NCI-H774 (cell line): ENCODE measurements at places on chromosomes 5 and 9.
A peak's percentile ranks its signal among the peaks of the same experiment; 100 is the strongest.

GRCh38 chr5:36310138-36310537 lies 8.4 kb upstream of the RANBP3L start:
- no peak for DNase-seq

GRCh38 chr5:151810897-151811296 lies 39.1 kb downstream of the G3BP1 start:
- DNase-seq: no peak

- no peak for DNase-seq
Measured at GRCh38 chr9:19380826-19381075, 715 bp upstream of the RPS6 start.

GRCh38 chr5:133145436-133146170 lies 93.8 kb downstream of the HSPA4 start:
- DNase-seq: no peak

- DNase-seq: peak; percentile 63
Measured at GRCh38 chr9:93893899-93894690, 61.1 kb downstream of the BARX1 start.

DNA sequence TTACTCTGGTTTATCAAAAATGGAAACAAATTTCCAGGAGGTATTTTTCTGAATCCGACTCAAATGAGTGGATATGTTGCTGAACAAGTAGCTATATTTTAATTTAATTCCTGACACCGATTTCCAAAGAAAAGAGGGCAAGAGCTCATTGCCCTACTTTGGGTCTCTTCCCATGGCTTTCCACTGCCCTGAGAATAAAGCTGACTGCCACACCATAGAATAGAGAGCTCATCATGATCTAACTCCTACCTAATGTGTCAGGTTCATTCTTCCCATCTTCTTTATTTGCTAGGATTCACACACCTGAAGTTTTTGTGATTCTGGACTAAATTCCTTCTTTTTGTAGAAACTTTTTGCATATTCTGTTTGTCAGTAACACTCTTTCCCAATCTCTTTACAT lies 792.1 kb downstream of the DTWD2 start:
- no peak for DNase-seq

- no peak for DNase-seq
Measured at GRCh38 chr5:138698713-138699112, 54.5 kb upstream of the CTNNA1 start.

GRCh38 chr9:70901746-70902145 lies 219.7 kb downstream of the TRPM3 start:
- DNase-seq: no peak

- DNase-seq: no peak
Measured at GRCh38 chr9:134833294-134833880, 47.2 kb upstream of the FCN2 start.

DNA sequence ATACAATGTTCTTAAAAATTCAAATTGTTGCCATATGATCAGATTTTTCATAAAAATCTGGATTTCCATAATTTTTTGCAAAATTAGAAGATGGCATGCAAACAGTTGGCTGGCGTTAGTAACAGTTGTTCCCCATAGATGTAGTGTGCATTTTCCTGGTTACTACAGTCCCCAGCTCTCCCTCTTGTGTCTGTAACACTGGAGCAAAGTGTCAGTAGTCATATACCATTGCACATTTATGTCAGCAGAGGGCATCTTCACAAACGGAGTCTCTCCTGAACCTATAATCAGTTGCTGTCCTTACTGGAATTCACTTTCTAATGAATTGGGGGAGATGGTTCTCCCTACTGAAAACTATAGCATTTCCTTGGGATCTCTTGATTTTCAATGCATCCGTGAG lies 44.7 kb upstream of the DMAC1 start:
- DNase-seq: peak; percentile 7

DNA sequence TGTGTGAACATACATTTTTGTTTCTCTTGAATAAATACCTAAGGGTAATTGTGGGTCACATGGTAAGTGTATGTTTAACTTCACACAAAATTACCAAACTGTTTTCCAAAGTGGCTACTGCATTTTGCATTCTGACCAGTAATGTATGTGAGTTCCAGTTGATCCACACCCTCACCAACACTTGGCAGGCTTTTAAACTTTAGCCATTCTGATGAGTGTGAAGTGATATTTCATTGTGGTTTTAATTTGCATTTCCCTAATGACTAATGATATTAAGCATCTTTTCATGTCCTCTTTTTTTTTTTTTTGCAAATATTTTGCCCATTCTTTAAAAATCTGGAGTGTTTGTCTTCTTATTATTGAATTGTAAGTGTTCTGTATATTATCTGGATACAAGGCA lies 53.5 kb upstream of the MAST4 start:
- no peak for DNase-seq

- DNase-seq: no peak
Measured at GRCh38 chr5:118968925-118969375, 19.4 kb downstream of the DTWD2 start.

DNA sequence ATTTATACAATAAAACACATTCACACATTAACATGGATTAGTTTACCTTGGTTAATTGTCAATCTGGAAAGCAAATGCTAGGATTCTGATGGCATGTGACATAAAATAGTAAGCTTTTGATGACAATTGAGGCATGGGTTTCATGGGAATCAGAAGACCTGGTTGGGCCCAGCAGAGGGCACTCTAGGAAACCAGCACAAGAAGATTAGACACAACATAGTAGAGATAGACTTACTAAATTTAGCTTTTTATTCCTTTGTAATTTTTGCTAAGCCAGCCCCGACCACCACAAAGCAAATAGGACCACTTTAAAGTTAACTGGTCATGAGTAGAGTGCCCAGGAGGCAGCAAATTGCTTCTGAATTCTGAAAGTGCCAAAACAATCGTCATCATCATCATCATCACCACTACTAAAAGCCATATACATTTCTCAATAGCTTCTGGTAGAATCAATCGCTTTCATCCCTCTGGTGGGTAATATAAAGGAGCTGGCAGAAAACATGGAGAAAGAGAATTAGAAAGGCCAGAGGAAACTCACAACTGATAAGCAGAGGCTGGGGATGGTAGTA lies 163.2 kb downstream of the ARRDC3 start:
- no peak for DNase-seq

DNA sequence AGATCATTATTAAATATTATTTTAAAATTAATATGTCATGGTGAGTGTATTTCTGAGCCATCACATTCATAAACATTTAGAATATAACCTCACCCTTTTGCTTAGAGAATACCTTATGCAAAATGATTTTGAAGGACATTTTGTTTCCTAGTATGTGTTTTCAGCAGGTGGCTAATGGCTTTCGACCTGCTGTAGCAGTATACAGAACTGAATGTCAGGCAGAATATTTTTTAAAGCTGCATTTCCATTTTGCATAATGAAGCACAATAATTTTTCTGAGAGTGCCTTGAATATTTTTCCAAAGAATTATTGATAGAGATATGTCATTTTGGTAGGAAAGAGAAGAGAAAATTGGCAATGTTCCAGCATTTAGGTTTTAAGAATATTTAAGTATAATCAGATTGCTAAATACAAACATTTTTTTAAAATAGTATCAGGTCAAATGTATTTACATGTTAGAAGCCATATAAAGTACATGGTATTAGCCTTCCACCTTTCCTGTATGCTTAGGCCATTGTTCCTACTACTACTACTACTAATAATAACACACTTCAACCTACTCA lies 42.3 kb downstream of the PAM start:
- no peak for DNase-seq

DNA sequence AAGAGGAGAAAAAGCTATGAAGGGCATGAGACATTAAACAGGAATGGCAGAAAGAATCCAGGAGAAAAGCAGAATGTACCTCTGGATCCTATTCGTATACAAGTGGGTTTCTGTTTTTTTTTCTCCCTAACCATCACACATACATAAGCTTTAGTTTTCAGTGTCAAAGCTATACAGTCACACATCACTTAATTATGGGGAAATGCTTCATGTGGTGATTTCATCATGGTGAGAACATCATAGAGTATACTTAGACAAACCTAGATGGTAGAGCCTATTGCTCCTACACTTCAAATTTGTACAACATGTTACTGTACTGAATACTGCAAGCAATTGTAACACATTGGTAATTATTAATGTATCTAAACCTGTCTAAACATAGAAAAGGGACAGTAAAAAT lies 290.6 kb downstream of the AOPEP start:
- no peak for DNase-seq

DNA sequence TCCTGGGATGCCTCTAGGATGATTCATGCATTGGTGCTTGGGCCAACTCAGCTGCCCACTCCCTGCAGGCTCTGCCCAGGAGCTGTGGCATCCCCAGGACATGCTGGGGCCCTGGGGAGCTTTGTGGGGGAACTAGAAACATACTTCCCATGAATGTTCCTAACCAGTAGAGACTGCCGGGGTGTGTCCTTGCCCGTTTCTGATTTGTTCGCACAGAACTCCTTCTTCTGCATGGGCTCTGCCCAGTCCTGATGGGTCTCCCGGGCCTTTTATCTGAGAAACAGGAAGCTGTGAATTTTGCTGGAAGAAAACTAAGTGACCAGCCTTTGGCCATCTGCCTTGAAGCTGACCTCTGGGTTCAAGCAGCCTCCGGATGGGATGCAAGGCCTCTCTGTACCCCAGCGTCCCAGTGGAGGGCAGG lies 71.6 kb upstream of the RNU6ATAC start:
- no peak for DNase-seq

GRCh38 chr9:94909250-94909894 lies 182.9 kb downstream of the AOPEP start:
- DNase-seq: no peak

DNA sequence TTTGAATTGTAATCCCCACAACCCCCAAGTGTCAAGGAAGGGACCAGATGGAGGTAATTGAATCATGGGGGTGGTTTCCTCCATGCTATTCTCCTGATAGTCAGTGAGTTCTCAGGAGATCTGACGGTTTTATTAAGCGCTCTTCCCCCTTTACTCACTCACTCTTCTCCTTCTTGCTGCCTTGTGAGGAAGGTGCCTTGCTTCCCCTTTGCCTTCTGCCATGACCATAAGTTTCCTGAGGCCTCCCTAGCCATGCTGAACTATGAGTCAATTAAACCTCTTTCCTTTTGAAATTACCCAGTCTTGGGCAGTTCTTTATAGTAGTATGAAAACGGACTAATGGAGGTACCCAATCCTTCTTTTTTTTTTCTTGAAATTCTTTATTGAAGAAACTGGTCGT lies 2.2 kb upstream of the CEP120 start:
- no peak for DNase-seq

- DNase-seq: no peak
Measured at GRCh38 chr5:10123254-10123989, 126.3 kb downstream of the ATPSCKMT start.

- no peak for DNase-seq
Measured at GRCh38 chr5:1488882-1489680, 34.7 kb downstream of the LPCAT1 start.

DNA sequence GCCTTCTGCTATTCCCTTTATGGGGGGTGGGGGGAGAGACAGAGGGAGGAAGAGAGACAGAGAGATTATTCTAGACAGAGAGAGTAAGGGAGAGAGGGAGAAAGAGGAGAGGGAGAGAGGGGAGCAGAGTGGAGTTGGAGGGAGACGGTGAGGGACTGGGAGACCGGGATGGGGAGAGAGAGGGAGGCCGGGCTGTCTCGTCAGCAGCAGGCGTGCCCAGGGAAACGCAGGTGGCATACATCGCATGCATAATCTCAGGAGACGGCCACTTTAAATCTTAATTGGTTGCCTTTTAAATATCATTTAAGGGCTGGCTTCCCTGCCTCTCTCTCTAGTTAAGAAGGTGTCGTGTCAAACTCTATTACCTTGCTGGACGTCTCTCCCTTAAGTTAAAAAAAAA lies 8.4 kb downstream of the IRX4 start:
- no peak for DNase-seq

GRCh38 chr9:15480028-15480427 lies 30.7 kb downstream of the PSIP1 start:
- no peak for DNase-seq

GRCh38 chr5:2158767-2159166 lies 276.0 kb upstream of the IRX4 start:
- no peak for DNase-seq

- no peak for DNase-seq
Measured at GRCh38 chr9:4820168-4820567, 27.4 kb downstream of the RCL1 start.

DNA sequence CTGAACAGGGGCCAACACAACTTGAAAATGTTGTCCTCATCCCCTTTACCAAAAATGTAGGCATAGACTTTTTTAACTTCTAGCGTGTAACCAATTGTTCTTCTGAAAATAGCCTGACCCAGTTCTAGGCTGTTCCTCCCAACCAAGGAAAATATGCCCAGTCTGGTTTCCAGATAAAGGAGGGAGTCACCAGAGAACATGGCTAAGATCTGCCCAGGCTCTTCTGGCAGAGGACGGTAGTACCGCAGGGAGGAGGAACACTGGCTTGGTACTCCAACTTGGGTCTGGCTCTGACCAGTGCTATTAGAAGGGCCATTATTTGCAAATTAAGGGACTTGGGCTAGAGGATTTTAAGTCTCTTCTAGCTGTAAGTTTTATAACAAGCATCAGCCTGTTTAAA lies 63.1 kb downstream of the GRAMD2B start:
- no peak for DNase-seq

DNA sequence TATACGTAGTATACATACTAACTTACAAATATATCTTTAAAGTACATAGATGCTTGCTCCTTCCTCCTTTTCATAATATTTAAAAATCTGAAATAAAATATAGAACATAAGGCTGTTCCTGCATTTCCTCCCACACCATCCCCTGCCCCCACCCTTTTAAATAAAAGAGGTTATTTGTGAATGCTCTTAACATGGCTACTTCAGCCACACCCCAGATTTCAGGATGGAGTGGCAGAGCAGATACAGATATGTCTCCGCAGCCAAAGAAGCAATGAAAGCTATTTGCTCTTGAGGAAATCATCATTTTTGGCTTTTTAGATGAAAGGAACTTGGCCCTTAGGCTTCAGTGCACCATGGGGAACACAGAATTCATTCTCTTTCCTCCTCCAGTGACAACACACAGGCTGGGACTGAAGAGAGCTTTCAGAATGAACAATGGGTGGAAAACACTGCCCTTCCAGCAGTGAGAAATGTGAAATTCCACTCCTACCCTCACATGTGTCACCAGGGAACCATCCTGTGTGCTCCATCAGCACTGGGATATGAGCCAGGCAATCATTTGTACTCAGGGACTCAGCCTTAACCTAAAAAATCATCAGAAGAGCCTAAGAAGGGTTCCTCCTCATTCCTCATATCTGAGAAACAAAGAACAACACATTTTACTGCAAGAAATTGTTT lies 134.3 kb downstream of the PPP2R2B start:
- no peak for DNase-seq

- DNase-seq: no peak
Measured at GRCh38 chr9:113436728-113437515, 26.4 kb downstream of the C9orf43 start.

GRCh38 chr5:168086104-168086610 lies 205.3 kb upstream of the WWC1 start:
- DNase-seq: peak; percentile 15

DNA sequence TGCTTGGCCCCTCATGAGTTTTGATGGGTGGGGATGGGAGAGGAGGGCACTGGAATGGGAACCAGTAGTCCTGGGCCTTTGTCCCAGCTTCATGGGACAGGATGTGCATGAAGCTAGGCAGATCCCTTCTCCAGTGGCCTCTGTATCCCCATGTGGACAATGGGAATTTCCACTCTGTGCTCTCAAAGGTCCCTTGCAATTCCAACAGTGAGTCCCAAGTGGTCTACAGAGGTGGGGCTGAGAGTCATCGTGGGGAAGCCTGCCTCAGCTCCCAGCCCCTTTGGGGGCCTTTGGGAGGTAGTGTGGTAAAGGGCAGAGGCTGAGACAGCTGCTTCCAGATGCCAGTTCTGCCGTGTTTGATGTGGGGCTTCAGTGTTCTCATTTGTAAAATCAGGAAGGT lies 1.9 kb upstream of the PHYHD1 start:
- DNase-seq: no peak

- no peak for DNase-seq
Measured at GRCh38 chr9:115057559-115057958, 60.4 kb downstream of the TNC start.
